ENCODE measurements at places on chromosomes 7 and 10.
A peak's percentile ranks its signal among the peaks of the same experiment; 100 is the strongest.

DNA sequence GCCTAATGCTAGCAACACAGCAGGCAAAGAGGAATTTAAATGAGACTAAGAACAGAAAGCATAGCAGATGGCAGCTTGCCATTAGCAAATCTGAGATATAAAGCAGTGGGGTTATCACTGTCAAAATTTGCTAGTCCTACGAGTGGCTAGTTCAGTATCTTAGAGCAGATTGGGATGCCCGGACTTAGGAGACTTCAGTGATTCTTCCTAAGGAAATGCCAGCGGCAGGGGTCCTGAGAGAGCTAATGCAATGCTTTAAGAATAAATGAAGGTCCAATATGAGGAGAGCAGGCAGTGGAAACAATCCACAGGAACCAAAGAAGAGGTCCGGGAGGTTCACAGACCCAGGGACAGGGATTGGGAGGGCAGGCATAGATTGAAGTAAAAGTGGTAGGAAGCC is 169.3 kb upstream of the NPSR1 start:
- no peak for DNase-seq

GRCh38 chr10:75405598-75406461 is 4.3 kb upstream of the ZNF503 start:
- DNase-seq = no peak

- no peak for DNase-seq
These were observed 754.3 kb downstream of the SUGCT start for GRCh38 chr7:40889099-40889498.

- no peak for DNase-seq
These were observed 3.5 kb downstream of the ACTA2 start for GRCh38 chr10:88949051-88949450.

GRCh38 chr7:122350701-122351100 is 46.2 kb upstream of the FEZF1 start:
- DNase-seq = no peak

GRCh38 chr7:19069842-19070241 is 47.6 kb downstream of the TWIST1 start:
- DNase-seq = no peak

- DNase-seq = no peak
These were observed 32.5 kb downstream of the ANXA8 start for GRCh38 chr10:47451273-47451997.

- no peak for DNase-seq
These were observed 52.9 kb downstream of the ZNF22 start for GRCh38 chr10:45053569-45054100.

DNA sequence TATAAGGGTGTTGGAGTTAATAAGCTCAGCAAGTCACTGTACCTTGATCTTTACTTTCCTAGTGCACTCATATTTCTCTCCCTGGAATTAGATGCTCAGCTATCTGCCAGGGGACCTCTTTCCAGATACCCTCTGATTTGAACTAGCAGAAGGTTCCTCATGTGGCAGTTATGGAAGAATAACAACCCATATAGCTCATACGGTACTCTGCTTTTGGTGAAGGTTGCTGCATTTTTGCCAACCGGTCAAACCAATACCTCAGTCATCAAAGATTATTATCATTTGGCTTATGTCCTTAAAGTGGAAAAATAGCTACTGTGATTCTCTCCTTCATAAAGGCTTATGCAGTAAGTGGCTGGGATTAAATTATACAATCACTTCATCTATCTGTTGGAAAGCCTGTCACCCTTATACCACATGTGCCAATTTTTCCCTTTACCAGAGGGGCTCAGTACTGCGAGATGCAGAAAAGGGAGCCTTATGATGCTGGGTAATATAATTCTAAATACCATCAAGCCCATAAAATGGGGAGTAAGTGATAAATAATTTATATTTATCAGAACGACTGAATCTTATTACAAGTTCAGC is 43.4 kb upstream of the PTER start:
- no peak for DNase-seq

GRCh38 chr10:6694447-6695140 is 114.5 kb upstream of the PRKCQ start:
- no peak for DNase-seq

DNA sequence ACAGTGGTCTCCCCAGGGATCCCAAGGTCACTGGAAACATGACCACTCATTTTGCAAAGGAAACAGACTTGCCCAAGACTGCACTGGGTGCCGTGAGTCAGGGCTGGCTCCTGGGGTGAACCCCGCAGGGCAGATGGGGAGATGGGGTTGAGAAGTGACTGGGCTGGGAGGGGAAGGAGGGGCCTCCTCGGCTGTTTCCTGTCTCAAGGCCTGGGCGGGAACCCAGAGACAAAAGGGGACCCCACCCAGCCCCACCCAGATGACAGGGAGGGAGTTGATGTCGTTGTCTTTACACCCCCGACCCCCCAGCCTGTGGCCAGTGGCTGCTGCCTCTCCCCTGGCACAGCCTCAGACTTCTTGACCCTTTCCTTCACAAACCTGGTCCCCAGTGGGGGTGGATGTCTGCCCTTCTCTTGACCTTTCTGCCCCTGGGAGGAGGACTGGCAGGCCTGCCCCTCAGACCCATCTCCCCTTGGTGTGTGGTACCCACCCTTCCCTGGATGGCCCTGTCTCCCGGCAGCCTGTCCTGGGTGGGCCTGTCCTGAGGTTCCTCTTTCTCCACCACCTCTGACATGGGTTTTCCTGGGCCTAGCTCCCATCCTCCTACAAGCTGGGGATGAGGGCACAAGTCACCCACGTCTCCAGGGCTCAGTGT is 1.4 kb downstream of the MYO1G start:
- peak; percentile 64 for DNase-seq

DNA sequence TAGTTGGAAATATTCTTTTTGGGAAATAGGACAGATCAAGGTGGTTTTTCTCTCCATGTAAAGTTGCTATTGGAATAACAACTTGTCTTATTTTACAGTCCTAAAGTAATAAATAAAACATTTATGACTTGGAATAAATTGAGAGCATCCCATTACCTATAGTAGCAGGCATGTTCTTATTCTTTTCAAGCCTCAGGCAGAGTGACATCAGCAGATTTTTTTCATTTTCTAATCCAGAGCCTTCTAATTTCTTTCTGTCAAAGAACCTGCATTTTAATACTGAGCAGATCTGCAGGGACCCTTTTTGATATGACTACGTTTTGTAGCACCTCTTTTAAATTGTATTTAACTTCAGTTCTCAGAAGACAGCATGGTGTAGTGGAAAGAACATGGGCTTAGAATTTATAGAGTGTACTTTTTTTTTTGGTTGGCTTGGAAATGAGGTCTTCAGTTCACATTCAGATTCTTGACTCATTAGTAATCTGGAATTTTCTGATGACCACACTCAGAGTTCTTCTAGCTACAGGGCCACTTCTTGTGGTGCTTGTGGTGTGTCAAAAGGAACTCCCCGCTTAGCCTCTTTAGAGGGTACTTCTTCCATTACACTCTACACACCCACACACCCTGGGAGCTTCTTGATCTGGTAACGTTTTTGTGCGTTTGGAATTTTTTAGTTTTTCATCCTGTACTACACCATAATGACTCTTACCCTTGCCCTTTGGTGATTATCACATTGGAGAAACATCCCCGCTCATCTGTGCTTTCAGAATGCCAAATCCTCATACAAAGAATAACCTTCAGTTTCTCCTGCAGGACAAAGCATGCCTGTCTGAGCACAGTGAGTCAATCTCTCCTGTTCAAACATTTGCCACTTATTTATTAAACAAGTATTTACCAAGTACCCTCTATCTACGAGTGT is 34.6 kb downstream of the AGK start:
- peak; percentile 11 for DNase-seq

DNA sequence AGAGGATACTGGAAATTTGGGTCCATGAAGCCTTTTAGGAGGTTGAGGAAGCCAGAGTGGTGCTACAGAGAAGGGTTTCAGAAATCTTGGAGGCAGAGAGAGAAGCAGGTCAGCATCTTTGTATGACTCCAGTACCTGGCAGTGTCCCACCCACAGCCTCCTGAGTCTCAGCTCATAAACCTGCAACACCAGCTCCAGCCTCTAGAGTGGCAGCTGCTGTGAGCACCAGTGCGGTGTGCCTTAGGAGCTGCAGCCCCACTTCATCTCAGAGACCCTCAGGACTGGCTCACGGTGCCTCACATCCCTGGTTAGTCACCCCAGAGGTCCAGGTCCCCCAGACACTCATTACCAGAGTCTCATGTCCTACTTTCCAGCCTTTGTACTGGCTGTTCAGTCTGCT is 84.8 kb upstream of the PRKAR2B start:
- DNase-seq = no peak

GRCh38 chr10:11358011-11358410 is 253.4 kb downstream of the USP6NL start:
- DNase-seq = no peak

DNA sequence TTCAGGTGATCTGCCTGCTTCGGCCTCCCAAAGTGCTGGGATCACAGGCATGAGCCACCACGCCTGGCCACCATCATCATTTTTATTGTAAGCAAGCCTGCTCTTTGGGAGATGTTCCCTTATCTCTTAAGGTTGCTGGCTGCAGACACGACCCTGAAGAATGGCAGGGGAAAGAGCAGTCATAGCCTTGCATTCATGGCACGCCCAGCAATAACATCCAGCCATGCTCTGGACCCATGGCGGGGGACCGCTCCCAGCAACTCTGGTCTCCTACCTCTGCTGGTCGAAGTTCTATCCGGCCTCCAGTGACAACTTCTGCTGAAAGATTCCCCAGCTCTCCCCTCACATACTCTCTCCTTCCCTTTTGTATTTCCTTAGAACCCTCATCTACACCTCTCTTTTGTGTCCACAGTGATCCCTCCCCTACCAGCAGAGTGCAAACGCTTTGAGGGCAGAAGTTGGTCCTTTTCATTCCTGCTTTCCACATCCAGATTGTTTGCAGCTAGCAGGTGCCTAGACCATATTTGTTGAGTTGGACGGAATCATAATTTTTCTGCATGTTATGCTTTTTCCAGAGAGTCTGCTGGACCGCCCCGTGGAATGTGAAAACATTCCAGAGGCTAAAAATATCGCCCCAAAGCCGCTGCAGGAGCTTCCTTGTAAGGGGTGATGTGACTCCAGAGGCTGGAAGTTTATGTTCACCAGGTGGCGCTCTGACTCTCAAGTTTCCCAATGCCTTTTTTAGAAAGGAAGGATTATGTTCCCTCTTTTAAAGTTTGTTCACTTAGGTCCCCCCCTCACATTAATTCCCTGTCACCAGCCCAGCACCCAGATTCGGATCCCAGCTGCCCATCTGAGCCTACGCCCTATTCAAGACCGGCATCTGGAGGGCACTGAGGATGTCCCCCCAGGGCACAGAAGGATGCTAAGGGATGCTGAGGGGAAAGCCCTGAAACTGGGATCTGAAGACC is 4.3 kb upstream of the MARVELD1 start:
- DNase-seq = no peak

DNA sequence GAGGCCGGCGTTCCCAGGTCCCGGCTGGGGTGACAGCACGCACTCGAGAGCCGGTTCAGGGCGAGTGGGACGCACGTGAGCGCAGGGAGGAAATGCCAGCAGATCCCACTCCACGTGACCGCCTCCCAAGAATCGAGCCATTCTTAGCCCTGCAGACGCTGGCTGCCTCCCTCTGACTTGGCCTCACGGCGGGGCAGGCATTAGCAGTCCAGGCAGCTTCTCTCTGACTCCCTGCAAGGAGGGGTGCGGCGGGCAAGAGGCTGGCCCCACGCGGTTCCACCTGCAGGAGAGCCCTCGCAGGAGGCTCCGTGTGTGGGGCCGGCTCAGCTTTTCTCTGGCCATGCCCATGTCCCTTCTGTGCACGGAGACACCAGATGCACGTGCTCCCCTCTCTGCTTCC is 10.1 kb downstream of the GPR146 start:
- DNase-seq = no peak
